ENCODE measurements at places on chromosomes 4 and X. TPM values are rescaled to one million over a fixed set of nuclear protein-coding genes. Genes with fewer than 3 reads are reported as not detected.

DGKK gene
- not detected for total RNA-seq

MEPE gene
- total RNA-seq = not detected

PDE5A gene
- total RNA-seq = 0.29 TPM

FMR1NB gene
- total RNA-seq = 3.5 TPM

FGB gene
- 1.9 TPM for total RNA-seq

PCDH10 gene
- 0.40 TPM for total RNA-seq

TSC22D3 gene
- total RNA-seq = 1.5 TPM

RBMXL3 gene
- 0.29 TPM for total RNA-seq

TKTL1 gene
- 0.51 TPM for total RNA-seq

All from K562 (cell line).